ENCODE measurements at places on chromosomes 5 and 9. TPM values are rescaled to one million over a fixed set of nuclear protein-coding genes. Genes with fewer than 3 reads are reported as not detected.
A peak's percentile ranks its signal among the peaks of the same experiment; 100 is the strongest.

Gene GPR150
- 0.69 TPM for total RNA-seq

- peak; percentile 15 for DNase-seq
Observed at GRCh38 chr5:134784241-134784920, 25.8 kb downstream of the DDX46 start.

- DNase-seq, result no peak
Observed at GRCh38 chr9:115379719-115380118, 261.8 kb upstream of the TNC start.

GRCh38 chr5:78706381-78706780 lies 57.8 kb upstream of the LHFPL2 start:
- DNase-seq, result no peak
